Astrocyte (in vitro differentiated cells and primary cell): ENCODE measurements at places on chromosomes 7 and 10. TPM values are rescaled to one million over a fixed set of nuclear protein-coding genes. Genes with fewer than 3 reads are reported as not detected.

STEAP2 gene
- total RNA-seq, result 2.3 and 3.4 TPM in 2 replicates

LOXL4 gene
- total RNA-seq, result 26.6 and 41.2 TPM in 2 replicates

TCAF1 gene
- total RNA-seq, result 90.8 and 97.4 TPM in 2 replicates

C7orf57 gene
- not detected in 2 replicates for total RNA-seq

AKR1D1 gene
- total RNA-seq, result not detected in 2 replicates

COL13A1 gene
- 0.65 and 0.86 TPM in 2 replicates for total RNA-seq

ENTPD1 gene
- 0.77 and 0.95 TPM in 2 replicates for total RNA-seq

DNA sequence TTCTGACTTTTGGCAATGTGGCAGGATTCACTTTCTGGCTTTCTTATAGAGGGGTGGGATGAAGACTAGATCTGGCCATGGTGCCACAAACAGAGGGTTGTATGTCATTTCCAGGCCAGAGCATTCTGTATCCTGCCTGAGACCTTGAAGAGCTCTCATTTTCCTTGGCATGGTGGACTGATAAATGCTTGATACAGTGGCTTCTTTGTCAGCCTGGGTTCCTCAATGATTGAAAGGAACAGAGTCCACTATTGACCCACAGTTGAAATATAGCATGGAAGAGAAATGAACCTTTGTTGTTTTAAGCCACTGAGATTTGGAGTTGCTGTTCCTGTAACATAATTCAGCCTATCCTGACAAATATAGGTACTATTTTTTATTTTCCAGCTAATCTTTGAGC lies 462.7 kb downstream of the SUGCT start:
- DNase-seq, result no peak

DNA sequence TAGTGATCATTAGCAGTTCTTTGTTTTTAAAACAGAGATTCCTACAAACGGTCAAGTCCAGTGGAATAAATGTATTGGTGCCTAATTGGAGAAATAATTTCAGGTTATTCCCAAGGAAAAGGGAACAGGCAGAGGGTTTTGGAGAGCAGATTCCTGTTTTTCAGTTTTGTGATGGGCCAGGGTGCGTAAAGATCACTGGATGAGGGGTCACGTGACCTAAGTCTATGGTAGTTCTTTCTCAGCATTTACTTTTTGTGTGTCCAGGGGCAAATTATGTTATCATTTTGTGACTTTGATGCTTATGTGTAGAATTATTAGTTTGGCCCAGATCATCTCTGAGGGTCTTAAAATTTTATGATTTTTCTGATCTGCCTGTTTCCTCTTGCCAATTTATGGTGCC lies 15.2 kb downstream of the CHN2 start:
- no peak for DNase-seq

DNA sequence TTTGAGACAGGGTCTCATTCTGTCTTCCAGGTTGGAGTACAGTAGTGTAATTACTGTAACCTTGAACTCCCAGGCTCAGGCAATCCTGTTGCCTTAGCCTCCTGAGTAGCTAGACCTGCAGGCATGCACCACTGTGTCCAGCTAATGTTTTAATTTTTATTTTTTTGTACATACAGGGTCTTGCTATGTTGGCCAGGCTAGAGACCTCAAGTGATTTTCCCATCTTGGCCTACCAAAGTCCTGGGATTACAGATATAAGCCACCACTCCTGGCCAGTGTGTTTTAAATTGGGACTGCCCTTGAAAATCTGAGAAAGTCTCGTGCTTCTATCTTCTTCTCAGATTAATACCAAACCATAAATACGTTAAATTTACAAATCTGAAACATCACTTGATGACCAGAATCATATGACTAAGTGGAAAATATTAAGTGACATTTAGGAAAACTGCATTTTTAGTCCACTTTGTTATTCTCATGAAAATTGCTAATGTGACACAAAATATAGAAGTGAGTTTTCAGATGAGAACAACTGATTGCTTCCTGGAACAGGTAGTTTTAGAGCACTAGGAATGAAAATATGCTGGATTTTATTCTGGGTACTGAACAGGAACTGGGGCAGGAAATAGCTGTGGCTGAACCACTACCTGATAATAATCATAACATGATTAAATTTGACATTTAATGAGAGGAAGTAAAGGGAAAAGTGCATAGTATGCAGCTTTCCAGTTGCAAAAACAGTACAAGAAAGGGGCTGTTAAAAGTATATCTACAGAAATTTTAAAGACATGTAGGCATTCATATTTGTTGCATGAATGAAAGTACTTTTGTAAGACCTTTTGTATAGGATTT lies 4.2 kb downstream of the PHTF2 start:
- DNase-seq, result no peak

- no peak for DNase-seq
These were observed 86.5 kb upstream of the NPVF start for GRCh38 chr7:25314731-25315267.

DNA sequence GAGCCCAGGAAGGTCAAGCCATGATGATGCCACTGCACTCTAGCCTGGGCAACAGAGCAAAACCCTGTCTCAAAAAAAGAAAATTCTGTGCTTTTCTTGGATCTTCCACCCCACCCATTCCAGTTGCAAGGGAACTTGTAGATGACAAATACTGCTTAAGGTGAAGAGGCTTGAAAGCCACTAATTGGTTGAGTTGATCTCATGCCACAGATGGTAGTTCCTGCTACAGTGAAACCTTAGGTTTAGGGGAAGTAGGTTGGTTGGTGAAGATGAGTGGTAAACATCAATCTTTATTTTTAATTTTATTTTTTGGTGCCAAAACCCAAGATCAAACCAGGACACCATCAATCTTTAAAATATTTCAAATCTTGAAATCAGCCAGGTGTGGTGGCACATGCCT lies 2.9 kb upstream of the GDI2 start:
- DNase-seq, result no peak

- peak; percentile 53 for DNase-seq
These were observed 130.1 kb upstream of the LRRN3 start for GRCh38 chr7:110960811-110961210.

DNA sequence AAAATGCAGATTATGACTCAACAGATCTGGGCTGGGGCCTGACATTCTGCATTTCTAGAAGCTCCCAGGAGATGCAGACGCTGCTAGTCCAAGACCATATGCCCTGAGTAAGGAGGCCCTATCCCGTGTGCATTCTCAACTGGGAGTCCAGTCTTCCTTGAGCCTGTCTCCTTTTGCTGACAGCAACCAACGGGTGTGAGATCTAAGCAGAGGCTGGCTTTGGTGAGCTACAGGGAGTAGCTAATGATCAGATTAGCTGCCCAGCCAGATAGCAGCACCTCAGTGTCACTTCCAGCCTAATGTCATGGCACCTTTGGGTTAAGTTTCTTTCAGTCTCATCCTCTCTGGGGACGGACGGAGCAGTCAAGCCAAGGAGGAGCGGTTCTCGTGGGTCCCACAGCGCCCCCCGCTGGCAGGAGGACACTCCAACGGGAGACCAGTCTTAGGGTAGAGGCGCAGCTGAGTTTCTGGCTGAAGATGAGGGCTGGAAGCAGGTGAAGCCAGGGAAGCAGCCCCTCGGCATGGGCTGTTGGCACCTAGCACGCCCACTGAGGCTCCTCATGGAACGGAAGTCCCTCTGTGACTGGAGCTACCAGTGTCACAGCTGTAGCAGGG lies 154.0 kb downstream of the CCDC3 start:
- DNase-seq, result no peak

DNA sequence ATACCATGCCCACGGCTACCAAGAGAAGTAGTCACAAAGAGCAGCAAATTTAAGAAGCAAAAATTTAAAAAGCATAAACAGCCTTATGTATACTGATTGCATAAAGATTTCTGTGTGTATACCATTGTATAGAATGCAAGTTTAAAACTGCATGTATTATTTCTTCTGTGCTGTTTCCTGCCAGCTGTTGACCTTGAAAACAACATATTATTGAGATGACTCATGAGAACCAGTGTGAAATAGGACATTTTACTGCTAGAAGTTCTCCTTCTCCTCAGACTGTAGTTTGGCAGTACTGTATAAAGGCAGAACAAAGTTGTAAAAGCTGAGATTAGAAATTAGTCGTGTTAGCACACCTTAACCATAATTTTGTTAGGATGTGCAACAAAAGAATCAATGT lies 42.3 kb upstream of the SGCE start:
- DNase-seq, result peak; percentile 78

GRCh38 chr10:104230490-104230889 lies 1.7 kb downstream of the CFAP43 start:
- no peak for DNase-seq

GRCh38 chr7:22702516-22702915 lies 24.5 kb upstream of the IL6 start:
- peak; percentile 32 for DNase-seq

- DNase-seq, result peak; percentile 63
These were observed 153.2 kb upstream of the LYZL2 start for GRCh38 chr10:30782537-30783461.

- no peak for DNase-seq
These were observed 21.4 kb downstream of the OR6V1 start for GRCh38 chr7:143073556-143073955.

- peak; percentile 59 for DNase-seq
These were observed 42.4 kb downstream of the CCNY start for GRCh38 chr10:35378541-35379210.

GRCh38 chr7:47186316-47186715 lies 395.6 kb downstream of the TNS3 start:
- no peak for DNase-seq

DNA sequence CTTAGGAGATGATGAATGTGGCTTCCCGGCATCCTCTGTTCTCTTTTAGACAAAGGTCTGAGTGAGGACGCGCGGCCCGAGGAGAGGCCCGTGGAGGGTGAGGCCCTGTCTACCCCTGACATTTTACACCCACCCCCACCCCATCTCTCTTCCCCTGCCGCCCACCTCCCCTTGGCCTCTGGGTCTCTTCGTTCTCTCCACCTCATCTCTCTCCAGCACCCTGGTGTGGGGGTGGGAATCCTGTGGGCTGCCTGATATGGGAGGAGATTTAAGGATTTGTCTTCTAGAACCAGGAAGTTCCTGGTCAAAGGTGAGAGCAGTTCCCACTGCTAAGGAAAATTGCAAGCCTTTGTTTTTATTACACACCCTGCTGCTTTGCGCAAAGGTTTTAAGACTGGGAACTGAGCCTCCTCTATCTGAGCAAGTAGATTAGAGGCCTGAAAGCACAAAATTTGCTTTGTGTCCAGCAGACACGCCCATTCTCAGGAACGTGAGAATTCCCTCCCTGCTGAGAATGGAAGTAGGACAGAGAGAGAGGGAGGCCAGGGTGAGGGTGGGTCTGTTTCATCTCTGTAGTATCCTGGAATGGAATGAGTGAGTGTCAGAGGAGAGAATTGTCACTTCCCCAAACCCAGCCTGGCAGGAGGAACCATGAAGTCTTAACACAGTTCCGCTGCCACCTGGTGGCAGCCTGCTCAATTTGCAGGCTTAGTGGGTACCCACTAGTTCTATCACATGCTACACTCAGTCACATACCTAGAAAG lies 91.2 kb downstream of the GTF2IRD1 start:
- peak; percentile 14 for DNase-seq

DNA sequence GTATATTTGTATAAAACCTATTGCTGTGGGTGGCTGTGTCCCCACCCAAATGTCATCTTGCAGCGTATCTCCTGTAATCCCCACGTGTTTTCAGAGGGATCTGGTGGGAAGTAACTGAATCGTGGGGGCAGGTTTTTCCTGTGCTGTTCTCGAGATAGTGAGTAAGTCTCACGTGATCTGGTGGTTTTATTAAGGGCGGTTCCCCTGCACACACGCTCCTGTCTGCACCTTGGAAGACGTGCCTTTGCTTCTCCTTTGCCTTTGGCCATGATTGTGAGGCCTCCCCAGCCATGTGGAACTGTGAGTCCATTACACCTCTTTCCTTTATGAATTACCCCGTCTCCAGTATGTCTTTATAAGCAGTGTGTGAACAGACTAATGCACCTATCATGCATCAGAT lies 97.6 kb downstream of the DYNC2I1 start:
- DNase-seq, result no peak

- peak; percentile 67 for DNase-seq
These were observed 117.2 kb upstream of the KLF6 start for GRCh38 chr10:3902054-3902808.

DNA sequence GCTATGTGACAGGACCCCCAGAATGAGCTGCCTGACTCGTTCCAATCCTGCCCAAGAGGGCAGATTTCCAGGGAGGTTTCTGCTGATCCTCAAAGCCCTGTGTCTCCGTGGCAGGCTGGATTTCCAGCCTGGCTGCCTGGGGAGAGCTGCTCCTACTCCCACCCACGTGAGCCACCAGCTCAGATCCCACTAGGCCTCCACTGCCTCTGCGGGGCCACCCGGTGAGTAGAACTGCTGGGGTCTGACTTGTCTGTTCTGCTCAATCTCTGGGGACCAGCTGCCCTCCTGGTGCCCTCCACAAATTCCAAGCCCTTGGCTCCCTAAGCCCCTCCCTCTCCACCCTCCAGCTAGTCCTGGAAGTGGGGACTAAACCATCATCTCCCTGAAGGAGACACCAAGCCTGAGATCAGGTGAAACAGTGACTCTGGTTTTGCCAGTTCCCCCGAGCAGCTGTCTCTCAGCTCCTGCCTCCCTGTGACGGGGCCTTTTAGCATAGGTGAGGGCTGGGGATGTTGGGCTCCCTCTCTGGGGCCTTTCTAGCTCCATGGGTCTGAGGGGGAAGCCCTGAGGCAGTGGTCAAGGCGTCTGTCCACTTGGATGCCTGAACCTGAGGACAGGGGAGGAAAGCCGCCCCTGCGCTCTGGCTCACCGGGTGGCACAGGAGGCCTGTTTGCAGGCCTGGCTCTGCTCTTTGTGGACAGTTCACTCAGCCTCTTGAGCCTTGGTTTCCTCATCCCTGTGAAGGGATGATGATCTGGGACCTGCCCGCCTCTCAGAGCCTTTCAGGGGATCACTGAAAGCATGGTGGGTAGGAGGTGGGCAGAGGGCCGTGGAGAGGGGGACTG lies 5.6 kb downstream of the FAM241B start:
- DNase-seq, result no peak

- DNase-seq, result no peak
These were observed 725.4 kb downstream of the INHBA start for GRCh38 chr7:40977533-40977932.

- peak; percentile 63 for DNase-seq
These were observed 22.8 kb upstream of the ORC5 start for GRCh38 chr7:104230606-104231005.

DNA sequence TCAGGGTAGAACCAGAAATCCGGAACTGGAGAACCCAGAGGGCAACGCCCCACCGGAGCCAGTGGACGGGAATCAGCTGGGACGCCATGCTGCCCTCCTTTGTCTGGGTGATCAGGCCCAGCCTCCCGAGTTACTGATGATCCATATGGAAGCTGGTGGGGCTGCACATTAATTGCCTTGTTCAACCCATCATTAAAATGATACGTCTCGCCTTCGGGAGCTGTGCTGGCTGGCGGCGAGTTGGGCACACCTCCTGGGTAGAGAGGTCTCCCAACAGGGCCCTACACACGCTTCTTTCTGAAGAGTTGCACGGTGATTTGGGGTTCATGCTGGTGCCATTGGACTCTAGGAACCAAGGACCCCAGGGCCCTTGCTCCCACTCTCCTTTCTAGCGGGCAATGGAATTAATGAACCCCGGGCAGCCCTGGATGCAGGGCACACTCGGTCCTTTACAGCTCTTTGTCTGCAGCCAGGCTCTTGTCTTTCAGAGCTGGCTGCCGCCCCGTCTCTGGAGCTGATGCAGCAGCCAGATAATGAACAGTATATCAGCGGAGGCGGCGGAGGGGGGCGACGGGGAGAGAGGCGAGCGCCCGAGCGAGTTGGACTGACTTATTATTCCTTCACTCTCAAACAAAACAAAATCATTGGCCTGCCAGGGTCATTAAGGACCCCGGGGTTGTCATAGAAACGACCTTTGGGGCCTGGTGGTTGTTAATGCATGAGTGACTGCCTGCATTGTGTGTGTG lies 412.2 kb upstream of the ZMIZ1 start:
- peak; percentile 48 for DNase-seq
